ENCODE measurements at places on chromosomes 2 and 18. TPM values are rescaled to one million over a fixed set of nuclear protein-coding genes. Genes with fewer than 3 reads are reported as not detected.

ACMSD gene
- not detected for total RNA-seq

SPATA3 gene
- total RNA-seq, result not detected

RAB17 gene
- total RNA-seq, result 0.22 TPM

LCT gene
- total RNA-seq, result not detected

DNAH6 gene
- total RNA-seq, result under 0.01 TPM

STAM2 gene
- 40.9 TPM for total RNA-seq
